Activated CD4-positive, alpha-beta memory T cell treated with anti-CD3 and anti-CD28 coated beads for 36 hours (primary cell): ENCODE measurements at places on chromosomes 3 and 15. TPM values are rescaled to one million over a fixed set of nuclear protein-coding genes. Genes with fewer than 3 reads are reported as not detected.

GRCh38 chr3:66483409-66483906 is 17.4 kb downstream of the LRIG1 start:
- no peak for DNase-seq

- DNase-seq: no peak
Observed at GRCh38 chr15:86540840-86541467, 461.3 kb downstream of the AGBL1 start.

GRCh38 chr15:78004222-78004727 is 73.2 kb downstream of the TBC1D2B start:
- DNase-seq: peak; percentile 45

GRCh38 chr3:149003653-149004305 is 12.4 kb downstream of the GYG1 start:
- DNase-seq: peak; percentile 52

DNA sequence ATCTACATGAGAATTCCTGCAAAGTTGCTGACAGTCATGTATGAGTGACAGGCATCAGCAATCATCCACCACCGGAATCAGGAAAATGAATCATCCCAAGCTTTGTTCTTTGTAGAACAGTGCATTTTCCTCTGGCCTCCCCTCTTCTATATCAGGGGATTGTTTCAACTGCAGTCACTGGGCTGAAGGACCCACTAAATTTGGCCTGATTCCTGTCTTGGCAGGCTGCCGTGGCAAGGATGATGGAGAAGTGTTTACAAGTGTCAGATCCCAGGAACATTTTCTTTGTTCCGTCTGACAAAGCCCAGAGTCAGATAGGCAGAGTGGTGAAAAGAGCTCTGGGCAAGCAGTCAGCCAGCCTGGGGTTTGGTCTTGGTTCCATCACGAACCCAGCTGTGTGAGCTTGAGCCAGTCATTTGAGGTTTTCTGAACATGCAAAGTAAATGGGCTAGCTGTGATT is 175.1 kb upstream of the TSC22D2 start:
- no peak for DNase-seq

GRCh38 chr3:184896336-184896735 is 84.4 kb downstream of the VPS8 start:
- no peak for DNase-seq

DNA sequence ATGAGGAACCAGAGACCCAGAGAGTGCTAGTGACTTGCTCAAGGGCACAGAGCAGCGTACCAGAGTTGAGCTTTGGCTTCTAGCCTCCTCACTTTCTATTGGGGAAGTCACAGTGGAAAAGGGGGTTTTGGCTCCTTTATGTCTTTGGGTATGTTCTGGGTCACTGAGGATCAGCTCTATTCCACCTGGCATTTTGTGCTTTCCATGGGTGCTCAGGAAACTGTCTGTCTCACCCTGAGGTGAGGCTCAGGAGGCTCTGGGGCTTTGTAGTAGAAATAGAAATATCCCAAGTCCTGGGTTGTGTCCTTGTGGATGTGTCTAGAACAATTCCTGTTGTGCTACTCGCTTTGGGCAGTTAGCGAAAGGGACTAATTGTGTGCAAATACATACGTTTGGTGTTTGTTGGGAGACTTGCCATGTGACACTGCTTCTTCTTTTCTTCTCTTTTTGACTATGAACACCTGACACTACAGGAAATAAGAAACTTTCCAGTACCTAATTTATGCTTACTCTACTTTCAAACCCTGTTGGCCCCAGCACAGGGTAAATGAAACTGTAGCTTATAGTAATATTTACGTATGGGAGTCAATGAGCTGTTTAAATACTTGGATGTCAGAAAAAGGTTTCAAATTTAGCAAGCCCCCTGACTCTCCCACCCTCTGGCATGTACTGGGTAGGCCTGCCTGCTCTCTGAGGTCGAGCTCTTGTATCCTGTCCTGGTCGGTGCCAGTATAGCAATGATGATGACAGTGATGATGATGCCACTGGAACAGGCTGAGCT is 35.6 kb downstream of the SMAD3 start:
- peak; percentile 89 for DNase-seq

DNA sequence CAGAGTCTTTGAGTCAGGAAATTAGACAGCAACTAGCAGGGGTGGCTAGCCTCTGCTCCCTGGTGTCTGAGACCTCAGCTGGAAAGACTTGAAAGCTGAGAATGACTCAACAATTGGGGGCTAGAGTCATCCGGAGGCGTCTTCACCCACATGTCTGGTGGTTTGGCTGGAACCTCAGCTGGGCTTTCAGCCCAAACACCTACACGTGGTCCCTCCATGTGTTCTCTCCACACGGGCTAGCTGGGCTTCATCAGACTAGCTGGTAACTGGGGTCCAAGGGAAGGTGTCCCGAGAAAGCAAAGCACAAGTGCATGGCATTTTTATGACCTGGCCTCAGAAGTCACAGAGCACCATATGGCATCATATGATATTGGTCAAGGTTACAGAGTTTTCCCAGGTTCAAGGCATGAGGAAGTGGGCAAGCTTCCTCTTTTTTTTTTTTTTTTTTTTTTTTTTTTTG is 19.9 kb upstream of the ABHD2 start:
- peak; percentile 78 for DNase-seq

DNA sequence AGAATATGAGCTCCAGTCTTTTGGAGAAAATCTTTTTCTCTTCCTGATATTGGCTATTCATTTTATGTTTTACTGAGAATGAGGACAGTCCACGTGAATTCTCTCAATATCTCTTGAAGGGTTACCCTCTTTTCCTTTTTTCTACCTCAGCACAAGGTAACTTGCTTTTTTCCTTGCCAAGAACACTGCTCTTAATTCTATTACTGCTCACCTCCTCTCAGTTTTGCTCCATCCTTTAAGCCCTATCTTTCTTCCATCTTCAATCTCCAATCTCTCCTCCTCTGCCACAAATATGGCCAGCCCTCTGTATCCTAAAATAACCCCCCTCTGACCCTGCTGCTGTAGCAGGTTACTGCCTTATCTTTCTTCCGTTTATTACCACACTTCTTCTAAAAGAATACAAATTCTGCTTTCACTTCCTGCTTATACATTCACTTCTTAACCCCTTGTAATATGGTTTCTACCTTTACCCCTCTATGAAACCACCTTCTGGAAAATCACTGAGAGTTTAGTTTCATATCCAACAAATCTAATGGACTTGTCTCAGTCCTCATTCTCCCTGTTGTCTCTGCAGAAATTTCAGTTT is 89.0 kb downstream of the NFKBIZ start:
- no peak for DNase-seq

DNA sequence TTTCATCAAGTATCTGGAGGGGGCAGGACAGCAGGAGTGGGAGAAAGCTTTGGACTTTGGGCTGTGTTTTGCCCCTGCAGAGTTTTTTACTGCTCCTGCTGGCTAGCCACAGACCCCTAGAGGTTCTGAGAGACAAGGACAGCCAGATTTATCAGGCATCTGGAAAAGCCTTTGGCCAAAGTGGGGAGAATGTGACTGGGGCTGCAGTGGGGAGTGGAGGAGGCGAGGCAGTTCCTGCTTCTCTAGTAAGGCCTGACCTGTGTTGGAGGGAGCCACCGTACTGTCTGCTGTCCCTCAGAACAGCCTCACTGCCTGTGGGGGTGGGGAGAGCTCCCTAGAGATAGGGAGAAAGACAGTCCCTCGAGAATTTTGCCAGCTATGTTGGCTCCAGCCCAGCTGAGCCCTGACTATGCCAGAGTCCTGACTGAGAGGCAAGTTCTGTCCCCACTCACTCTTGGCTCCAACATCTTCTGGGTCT is 2.2 kb downstream of the ALPK3 start:
- no peak for DNase-seq

- no peak for DNase-seq
Observed at GRCh38 chr15:88909956-88910831, 3.0 kb downstream of the MFGE8 start.

GRCh38 chr15:51255533-51255932 is 82.9 kb downstream of the CYP19A1 start:
- DNase-seq: no peak

DNA sequence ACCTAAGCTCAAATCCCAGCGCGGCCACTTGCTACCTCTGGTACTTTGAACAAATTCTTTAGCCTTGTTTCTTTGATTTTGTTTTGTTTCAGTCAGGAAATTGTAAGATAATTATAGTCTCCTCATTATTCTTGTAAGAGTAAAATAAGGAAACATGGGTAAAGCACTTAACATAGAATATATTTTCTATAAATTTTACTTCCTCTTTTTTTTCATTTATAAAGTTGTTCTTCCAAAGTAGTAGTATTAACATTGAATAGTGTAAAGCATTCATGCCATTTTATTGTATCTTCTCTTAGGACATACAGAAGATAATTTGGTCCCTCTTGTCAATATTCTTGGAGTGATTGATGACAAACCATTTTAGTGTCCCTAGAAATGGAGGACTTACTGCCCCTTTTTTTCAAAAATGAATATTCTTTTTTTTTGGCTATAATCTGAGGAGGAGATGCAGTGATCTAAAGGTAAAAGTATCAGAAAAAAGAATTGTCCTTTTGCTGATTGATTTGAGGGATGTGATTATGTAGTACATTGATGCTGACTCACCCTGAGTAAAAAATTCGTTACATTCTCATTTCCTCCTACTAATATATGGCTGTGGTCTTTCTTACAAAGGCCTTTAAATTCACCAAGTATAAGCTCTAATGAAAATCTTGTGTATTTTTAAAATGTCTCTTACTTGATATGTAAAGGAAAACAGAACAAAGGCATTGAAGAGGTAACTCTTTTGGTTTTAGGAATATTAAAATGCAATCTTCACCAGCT is 51.0 kb downstream of the ALCAM start:
- DNase-seq: no peak

DNA sequence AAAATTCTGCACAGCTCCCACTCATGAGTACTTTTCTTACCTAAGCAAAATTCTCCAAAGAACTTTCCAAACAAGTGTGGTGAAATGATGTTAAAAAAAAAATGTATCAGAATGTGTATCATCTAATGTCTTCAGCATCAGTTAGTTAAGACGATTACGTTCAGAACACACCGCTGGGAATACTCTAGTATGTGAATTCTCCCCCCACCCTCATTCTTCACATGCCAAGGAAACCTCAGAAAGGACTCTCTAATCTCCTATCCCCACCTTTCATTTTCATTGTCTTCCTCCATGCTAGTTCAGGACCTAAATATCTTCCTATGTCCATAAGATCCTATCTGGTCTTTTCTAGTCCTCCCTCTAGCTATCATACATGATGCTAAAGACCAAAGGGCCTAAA is 457.4 kb downstream of the SHQ1 start:
- no peak for DNase-seq

GRCh38 chr3:184583578-184584451 is 22.2 kb downstream of the EPHB3 start:
- no peak for DNase-seq

- no peak for DNase-seq
Observed at GRCh38 chr3:195388380-195388779, 54.4 kb downstream of the ACAP2 start.

- no peak for DNase-seq
Observed at GRCh38 chr15:101198800-101199199, 53.0 kb downstream of the CHSY1 start.

DNA sequence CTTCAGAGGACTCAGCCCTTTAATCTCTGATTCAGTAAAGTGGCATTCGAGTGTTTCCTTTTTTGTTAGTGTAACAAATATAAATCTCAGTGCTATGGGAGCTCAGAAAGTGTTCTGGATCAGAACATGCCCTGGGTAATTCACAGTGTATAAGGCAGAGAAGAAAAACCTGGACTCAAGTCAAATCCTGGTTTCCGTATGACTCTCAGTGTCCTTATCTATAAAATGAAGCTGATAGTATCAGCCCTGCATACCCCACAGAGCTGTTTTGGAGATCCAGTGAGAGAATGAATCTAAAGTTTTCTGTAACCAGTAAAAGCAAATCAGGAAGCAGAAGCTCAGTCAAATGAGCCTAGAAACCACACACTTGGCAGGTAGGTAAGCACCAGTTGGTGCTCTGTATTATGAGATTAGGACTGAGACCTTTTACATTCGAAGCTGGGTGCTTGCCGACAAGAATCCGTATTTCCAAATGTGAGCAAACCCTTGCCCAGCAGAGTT is 67.2 kb downstream of the IL1RAP start:
- no peak for DNase-seq

DNA sequence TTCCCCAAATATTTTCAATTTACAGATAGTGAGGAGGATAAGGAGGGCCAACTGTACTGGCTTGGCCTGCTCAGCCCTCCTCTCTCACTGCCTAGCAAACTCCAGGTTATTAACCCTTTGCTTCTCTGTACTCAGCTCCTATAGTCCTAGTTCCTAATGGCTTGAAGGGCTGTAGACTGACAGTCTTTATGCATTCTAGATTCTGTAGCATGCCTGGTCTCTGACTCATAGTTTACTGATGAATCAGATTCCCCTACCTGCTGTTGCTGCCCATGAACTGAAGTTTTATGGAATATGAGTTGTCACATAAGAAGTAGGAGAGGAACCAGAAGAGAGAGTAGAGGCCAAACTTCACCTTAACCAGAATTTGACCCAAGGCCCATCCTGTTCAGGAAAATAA is 27.1 kb upstream of the MAP3K13 start:
- DNase-seq: no peak

DNA sequence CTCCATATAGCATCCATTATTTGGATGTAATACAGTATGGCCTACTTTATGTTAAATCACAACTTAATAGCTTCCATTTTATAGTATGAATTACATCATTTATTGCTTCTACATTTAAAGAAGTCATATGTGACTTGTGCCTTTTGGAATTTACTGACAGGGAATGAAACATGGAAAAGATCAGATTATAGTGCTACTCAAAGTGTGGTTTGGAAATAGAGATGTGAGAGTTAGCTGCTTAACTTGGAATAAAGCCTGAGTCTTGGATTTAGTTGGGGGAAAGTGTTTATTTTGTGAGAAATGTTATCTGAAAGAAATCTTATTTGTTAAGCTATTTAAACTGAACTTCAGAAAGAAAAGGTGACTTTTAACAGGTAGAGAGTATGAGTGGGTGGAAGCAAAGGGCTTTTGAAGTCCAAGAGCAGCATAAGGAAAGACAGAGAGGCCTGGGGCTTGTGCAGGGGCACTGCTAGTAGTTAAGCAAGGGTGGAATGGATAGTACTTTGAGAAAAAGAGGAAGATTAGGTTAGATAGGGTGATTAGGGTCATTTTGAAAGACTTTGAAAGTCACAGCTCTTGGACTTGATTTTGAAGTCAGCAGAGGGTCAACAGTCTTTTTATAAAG is 60.5 kb downstream of the SLMAP start:
- no peak for DNase-seq

DNA sequence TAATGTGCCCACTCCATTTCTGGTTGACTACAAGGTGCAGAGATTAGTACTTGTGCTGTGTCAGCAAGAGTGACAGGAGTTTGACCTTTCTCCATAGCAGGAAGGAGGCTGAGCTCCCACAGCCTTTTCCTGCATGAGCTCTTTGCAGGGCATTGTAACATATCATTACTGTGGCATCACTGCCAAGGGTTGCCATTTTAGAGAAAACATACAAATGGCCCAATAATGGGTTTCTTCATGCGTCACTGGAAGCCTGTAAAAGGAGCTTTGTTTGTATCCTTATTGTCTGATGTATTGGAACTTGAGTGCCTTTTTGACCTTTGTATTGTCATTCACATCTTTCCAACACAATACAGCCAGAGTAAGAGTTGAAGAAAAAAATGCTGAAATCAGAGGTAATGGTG is 323.0 kb upstream of the CDIN1 start:
- no peak for DNase-seq

Gene LRRC2
- not detected for total RNA-seq

Gene WDR72
- total RNA-seq: not detected

Gene TSEN2
- total RNA-seq: 15.4 TPM

Gene FANCD2OS
- total RNA-seq: not detected

Gene WNT5A
- total RNA-seq: not detected

Gene SLC7A14
- total RNA-seq: not detected

Gene C3orf70
- not detected for total RNA-seq

Gene CGNL1
- total RNA-seq: not detected

Gene LRRC31
- total RNA-seq: not detected

Gene FOXB1
- 1.5 TPM for total RNA-seq

Gene LRRIQ4
- not detected for total RNA-seq
